ENCODE measurements at places on chromosomes 7 and 10. TPM values are rescaled to one million over a fixed set of nuclear protein-coding genes. Genes with fewer than 3 reads are reported as not detected.

GRCh38 chr10:11483201-11484148 is 128.0 kb downstream of the USP6NL start:
- H3K27me3 ChIP-seq: no peaks in the 10 kb centered on the region
- no peak for DNase-seq
- no peak overlapping the region for H3K4me3 ChIP-seq
- H3K36me3 ChIP-seq: peaks cover 30% of the 10 kb centered on the region
- peaks cover 3% of the 10 kb centered on the region for H3K4me1 ChIP-seq
- no peak overlapping the region for H3K27ac ChIP-seq

GRCh38 chr7:51778121-51778520 is 461.5 kb upstream of the COBL start:
- peaks cover 13% of the 10 kb centered on the region for H3K4me1 ChIP-seq
- no peak overlapping the region for H3K4me3 ChIP-seq
- DNase-seq: no peak
- no peaks in the 10 kb centered on the region for H3K36me3 ChIP-seq

DNA sequence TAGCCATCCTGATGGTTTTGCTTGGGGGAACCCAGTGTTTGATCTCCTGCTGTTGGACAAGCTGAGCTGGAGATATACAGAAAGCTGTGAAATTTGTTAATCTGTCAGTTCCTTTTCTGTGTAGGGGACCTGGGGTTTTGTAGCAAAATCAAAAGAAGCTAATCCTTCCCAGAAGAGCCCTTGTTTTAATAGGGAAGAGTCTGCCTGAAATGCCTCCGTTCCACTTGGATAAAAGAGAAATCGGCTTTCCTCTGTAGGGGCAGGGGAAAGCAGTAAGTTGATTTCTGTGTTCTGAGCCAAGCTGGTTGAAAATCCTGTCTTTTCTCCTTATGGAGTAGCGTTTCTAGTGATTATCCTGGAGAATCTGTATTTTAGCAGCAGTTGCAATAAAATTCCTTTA is 472.6 kb downstream of the SORCS3 start:
- no peak overlapping the region for H3K4me3 ChIP-seq
- no peak overlapping the region for H3K27ac ChIP-seq
- no peak for DNase-seq
- H3K4me1 ChIP-seq: no peaks in the 10 kb centered on the region
- peaks cover 2% of the 10 kb centered on the region for H3K36me3 ChIP-seq
- no peaks in the 10 kb centered on the region for H3K27me3 ChIP-seq

DNA sequence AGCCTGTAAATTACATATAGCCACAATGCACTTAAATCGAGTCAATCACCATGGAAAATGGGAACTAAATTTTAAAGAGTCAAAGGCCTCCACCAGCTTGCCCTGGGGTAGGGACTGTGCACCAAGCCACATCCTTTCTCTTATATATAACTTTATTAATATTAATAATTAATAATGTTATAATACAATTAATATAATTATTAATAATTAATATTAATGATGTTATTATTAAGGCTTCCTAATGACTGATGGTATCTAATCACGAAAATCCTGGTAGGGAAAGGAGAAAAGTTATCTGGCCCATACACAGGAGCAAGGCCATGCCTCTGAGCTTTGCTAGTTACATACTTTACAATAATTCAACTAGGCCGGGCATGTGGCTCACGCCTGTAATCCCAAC is 67.2 kb upstream of the DGKI start:
- DNase-seq: no peak
- no peak overlapping the region for H3K27ac ChIP-seq
- H3K4me3 ChIP-seq: no peak overlapping the region
- no peaks in the 10 kb centered on the region for H3K27me3 ChIP-seq
- peaks cover 56% of the 10 kb centered on the region for H3K36me3 ChIP-seq

- H3K4me3 ChIP-seq: no peak overlapping the region
- peaks cover 27% of the 10 kb centered on the region for H3K4me1 ChIP-seq
- peaks cover 48% of the 10 kb centered on the region for H3K36me3 ChIP-seq
These were observed 32.4 kb upstream of the SVIL start for GRCh38 chr10:29667191-29667590.

DNA sequence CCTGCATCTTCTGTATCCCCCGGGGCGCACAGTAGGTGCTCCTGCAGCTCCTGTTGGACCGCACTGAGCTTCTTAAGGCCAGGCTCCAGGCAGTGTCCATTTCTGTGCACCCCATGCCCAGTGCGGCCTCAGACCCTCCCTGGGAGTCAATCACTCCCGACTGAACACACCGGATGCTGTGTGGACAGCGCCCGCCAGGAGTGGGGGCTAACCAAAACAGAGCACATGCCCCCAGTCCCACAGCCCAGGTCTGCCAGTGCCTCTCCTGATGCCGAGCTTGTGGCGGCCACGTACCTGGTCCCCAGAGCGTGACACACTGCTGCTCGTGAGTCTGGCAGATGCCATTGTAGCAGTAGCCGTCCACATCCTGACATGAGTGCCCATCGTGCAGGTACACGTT is 168.1 kb downstream of the FANK1 start:
- H3K27ac ChIP-seq: no peak overlapping the region
- H3K27me3 ChIP-seq: no peaks in the 10 kb centered on the region
- peaks cover 21% of the 10 kb centered on the region for H3K4me1 ChIP-seq

GRCh38 chr10:34024693-34025425 is 690.4 kb upstream of the NRP1 start:
- H3K36me3 ChIP-seq: no peaks in the 10 kb centered on the region
- H3K27ac ChIP-seq: no peak overlapping the region
- H3K27me3 ChIP-seq: peaks cover 8% of the 10 kb centered on the region
- no peak for DNase-seq
- H3K4me1 ChIP-seq: peaks cover 20% of the 10 kb centered on the region

DNA sequence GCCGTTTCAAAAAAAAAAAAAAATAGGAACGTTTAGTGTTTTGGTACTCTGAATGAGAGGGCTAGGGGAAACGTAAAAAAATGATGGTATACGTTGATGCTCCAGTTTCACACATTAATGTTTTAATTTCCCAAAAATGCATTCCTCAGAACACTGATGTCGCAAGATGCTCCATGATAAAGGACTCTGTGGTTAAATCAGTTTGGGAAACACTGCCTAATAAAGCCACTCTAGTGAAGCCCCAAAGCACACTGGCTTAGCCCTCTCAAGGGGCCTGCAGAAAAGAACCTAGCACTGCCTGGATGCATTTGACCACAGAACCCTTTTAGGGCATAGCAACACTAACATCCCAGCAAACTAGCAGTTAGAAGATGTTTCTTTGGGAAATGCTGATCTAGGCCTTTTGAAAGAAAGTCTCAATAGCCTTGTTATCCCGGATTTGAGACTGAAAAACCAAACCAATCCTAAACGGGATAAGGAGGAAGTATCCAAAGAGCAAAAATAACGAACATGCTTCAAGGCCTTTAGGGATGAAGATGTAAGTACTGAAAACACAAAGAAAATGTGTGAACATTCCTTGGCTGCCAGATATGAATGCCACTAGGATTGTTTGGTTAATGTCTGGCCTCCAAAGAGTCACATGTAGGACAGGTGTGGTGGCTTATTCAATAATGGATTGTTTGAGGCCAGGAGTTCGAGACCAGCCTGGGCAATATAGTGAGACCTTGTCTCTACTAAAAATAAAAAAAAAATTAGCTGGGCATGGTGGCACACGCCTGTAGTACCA is 11.0 kb downstream of the DLG5 start:
- H3K27ac ChIP-seq: no peak overlapping the region
- H3K36me3 ChIP-seq: peaks cover 8% of the 10 kb centered on the region
- no peak for DNase-seq
- H3K4me1 ChIP-seq: peaks cover 24% of the 10 kb centered on the region

DNA sequence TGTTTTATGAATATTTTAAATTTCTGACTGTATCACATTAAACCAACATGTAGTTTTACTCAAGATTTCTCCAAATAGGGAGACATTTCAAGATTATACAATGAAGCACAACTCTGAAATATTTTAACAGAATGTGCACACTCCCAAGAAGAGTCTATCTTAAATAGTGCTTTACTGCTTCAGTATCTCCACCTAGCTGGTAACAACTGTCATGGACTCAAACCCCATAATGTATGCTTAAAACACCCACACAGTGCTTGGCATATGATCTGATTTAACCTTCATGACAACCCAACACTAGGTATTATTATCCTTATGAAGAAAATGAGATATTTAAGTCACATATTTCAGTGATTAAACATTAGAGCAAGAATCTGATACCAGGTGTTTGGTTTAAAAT is 45.9 kb downstream of the ASZ1 start:
- no peak for DNase-seq
- H3K27me3 ChIP-seq: no peaks in the 10 kb centered on the region
- no peak overlapping the region for H3K4me3 ChIP-seq
- H3K4me1 ChIP-seq: peaks cover 4% of the 10 kb centered on the region
- H3K27ac ChIP-seq: no peak overlapping the region

GRCh38 chr7:28272461-28272877 is 91.9 kb upstream of the JAZF1 start:
- DNase-seq: no peak
- peaks cover 5% of the 10 kb centered on the region for H3K4me1 ChIP-seq
- H3K27me3 ChIP-seq: peaks cover 6% of the 10 kb centered on the region
- peak overlapping the region; percentile 66 for H3K4me3 ChIP-seq

GRCh38 chr10:131245475-131246059 is 66.0 kb downstream of the TCERG1L start:
- H3K36me3 ChIP-seq: no peaks in the 10 kb centered on the region
- no peak for DNase-seq
- H3K4me3 ChIP-seq: no peak overlapping the region
- H3K4me1 ChIP-seq: peaks cover 15% of the 10 kb centered on the region
- H3K27me3 ChIP-seq: peaks cover 8% of the 10 kb centered on the region

GRCh38 chr10:103451831-103452505 is at the start of gene CALHM2:
TSS of gene CALHM2 (minus strand) at chr10:103452370. CDS start at chr10:103449941, 2,429 bp downstream.
- H3K27ac ChIP-seq: peak within 1 kb of the TSS; percentile 29
- peaks cover 11% of the 10 kb centered on the region for H3K36me3 ChIP-seq
- H3K4me1 ChIP-seq: no peaks in the 10 kb centered on the region
- DNase-seq: no peak

DNA sequence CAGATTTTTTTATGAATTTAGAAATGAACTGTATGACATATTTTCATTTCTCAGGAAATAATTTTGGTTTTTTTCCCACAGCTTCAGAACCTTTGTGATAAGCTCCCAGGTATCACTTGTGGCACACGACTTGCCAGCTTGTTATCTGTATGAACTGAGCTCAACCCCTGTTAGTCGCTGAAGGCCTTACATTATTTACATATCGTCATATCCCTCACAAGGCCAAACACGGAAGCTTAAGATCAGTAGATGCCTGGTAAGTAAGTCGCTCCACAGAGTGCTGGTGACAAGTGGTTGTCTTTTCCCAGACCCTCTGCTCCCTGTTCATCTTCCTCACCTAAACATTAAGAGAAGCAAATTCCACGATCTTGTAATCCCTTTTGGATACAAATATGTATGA is 55.2 kb downstream of the RAPGEF5 start:
- no peak overlapping the region for H3K4me3 ChIP-seq
- DNase-seq: no peak
- no peaks in the 10 kb centered on the region for H3K27me3 ChIP-seq
- H3K4me1 ChIP-seq: no peaks in the 10 kb centered on the region

- H3K27me3 ChIP-seq: no peaks in the 10 kb centered on the region
- peaks cover 16% of the 10 kb centered on the region for H3K4me1 ChIP-seq
- no peak for DNase-seq
- H3K4me3 ChIP-seq: no peak overlapping the region
- no peaks in the 10 kb centered on the region for H3K36me3 ChIP-seq
- H3K27ac ChIP-seq: no peak overlapping the region
These were observed 104.2 kb downstream of the COL26A1 start for GRCh38 chr7:101466871-101467270.

- H3K27ac ChIP-seq: no peak overlapping the region
- no peak for DNase-seq
- H3K36me3 ChIP-seq: peaks cover 17% of the 10 kb centered on the region
These were observed 27.7 kb downstream of the DENND11 start for GRCh38 chr7:141674171-141674671.

- no peak overlapping the region for H3K27ac ChIP-seq
- DNase-seq: no peak
- H3K4me1 ChIP-seq: peaks cover 7% of the 10 kb centered on the region
- no peak overlapping the region for H3K4me3 ChIP-seq
- no peaks in the 10 kb centered on the region for H3K36me3 ChIP-seq
- peaks cover 48% of the 10 kb centered on the region for H3K27me3 ChIP-seq
These were observed 58.0 kb downstream of the RAMP3 start for GRCh38 chr7:45215601-45216062.

DNA sequence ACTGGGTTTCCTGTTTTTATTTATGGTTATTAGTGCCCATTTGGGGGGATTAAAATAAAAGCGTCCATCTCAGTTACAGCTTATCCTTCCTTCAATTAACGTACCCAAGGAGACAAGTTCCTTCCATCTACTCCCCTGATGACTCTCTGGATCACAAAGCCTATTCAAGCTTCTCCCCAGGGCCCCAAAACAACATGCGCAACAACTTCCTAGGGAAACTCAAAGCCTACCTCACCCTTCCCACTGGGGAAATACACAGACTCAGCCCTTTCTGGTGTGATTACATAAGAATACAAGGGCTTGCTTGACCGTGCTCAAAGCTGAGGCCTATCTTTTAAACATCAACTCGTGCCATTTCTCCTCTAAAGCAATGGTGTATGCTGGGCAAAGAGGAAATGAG is 112.4 kb downstream of the CDK6 start:
- no peak overlapping the region for H3K4me3 ChIP-seq
- no peak for DNase-seq
- peaks cover 19% of the 10 kb centered on the region for H3K36me3 ChIP-seq
- H3K27ac ChIP-seq: peak overlapping the region; percentile 7
- H3K4me1 ChIP-seq: peaks cover 15% of the 10 kb centered on the region

GRCh38 chr10:29319205-29319781 is 30.4 kb downstream of the LYZL1 start:
- H3K4me1 ChIP-seq: peaks cover 41% of the 10 kb centered on the region
- H3K4me3 ChIP-seq: peak overlapping the region; percentile 56
- no peak overlapping the region for H3K27ac ChIP-seq
- peaks cover 3% of the 10 kb centered on the region for H3K36me3 ChIP-seq

DNA sequence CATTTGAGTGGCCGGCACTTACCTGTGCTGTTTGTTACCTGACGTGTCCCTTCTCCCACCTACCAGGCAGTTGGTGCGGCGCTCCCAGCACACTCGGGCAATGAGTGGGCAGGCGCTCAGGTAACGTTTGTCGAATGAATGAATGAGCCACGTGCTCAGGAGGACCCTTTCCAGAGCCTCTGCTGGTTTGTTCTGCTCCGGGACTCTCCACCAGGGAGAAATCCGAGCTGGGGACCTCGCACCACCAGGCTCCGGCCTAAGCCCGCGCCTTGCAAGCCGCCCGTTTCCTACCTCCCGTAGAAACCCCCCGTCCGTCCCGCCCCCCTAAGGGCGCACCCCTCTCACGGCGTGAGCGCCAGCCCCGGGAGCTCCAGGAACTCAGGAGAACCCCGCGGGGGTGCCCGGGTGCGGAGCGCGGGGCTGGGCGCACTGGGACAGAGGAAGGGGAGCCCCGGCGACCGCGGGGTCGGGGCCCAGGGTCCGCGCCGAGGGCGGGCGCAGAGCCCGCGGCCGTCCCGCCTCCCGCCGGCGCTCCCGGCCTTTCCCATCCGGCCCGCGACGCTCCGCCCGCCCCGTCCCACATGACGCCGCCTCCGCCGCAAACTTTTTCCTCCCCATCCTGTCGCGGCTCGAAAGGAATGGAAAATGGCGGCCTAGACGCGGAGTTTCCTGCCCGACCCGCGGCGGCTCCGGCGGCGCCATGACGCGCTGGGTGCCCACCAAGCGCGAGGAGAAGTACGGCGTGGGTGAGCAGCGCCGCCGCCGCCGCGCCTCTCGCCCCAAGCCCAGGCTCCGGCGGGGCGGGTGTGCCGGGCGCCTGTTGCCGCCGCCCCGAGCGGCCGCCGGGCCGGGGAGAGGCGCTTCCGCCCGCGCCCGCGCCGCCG is at the start of gene DOCK1:
TSS of gene DOCK1 (plus strand) at position 611 of the 884 bp plus-strand sequence. CDS start at position 701, 90 bp downstream.
- peaks cover 18% of the 10 kb centered on the region for H3K36me3 ChIP-seq
- H3K27ac ChIP-seq: peak within 1 kb of the TSS; percentile 92
- H3K4me3 ChIP-seq: peak within 1 kb of the TSS; percentile 95

Gene ASB15
- not detected for total RNA-seq

Gene KEL
- total RNA-seq: 1.6 TPM

Gene CABCOCO1
- total RNA-seq: not detected

Gene LIPM
- total RNA-seq: not detected

Gene TRIM73
- total RNA-seq: 4.2 TPM

Gene FGF8
- not detected for total RNA-seq

Gene SCART1
- 1.4 TPM for total RNA-seq

Data from type B pancreatic cell (in vitro differentiated cells).